ENCODE measurements at places on chromosomes 3 and 15. TPM values are rescaled to one million over a fixed set of nuclear protein-coding genes. Genes with fewer than 3 reads are reported as not detected.

- no peak for DNase-seq
Observed at GRCh38 chr3:36756269-36756668, 8.1 kb downstream of the DCLK3 start.

The TMCO5A gene
- total RNA-seq: not detected

- DNase-seq: no peak
Observed at GRCh38 chr3:4750306-4750968, 228.8 kb upstream of the BHLHE40 start.

The IL17RE gene
- total RNA-seq: 4.9 TPM

GRCh38 chr3:147618691-147619090, 209.5 kb downstream of the ZIC1 start:
- no peak for DNase-seq

GRCh38 chr3:121552379-121552778, 6.6 kb upstream of the POLQ start:
- no peak for DNase-seq

- no peak for DNase-seq
Observed at GRCh38 chr15:73142802-73143762, 90.8 kb downstream of the NEO1 start.

GRCh38 chr3:33047842-33048834, 48.8 kb downstream of the GLB1 start:
- no peak for DNase-seq

The ZBED2 gene
- total RNA-seq: not detected

GRCh38 chr15:30954674-30955073, 36.8 kb downstream of the MTMR10 start:
- no peak for DNase-seq

The ZPLD1 gene
- total RNA-seq: not detected

The ZNF620 gene
- total RNA-seq: 26.2 TPM

The SERINC4 gene
- 0.36 TPM for total RNA-seq

GRCh38 chr3:72312339-72312738, 527.4 kb upstream of the PROK2 start:
- DNase-seq: no peak

The IREB2 gene
- 87.4 TPM for total RNA-seq

GRCh38 chr15:85730001-85730820, 64.5 kb downstream of the KLHL25 start:
- DNase-seq: no peak

GRCh38 chr15:46091860-46092450, 457.1 kb downstream of the SQOR start:
- no peak for DNase-seq

DNA sequence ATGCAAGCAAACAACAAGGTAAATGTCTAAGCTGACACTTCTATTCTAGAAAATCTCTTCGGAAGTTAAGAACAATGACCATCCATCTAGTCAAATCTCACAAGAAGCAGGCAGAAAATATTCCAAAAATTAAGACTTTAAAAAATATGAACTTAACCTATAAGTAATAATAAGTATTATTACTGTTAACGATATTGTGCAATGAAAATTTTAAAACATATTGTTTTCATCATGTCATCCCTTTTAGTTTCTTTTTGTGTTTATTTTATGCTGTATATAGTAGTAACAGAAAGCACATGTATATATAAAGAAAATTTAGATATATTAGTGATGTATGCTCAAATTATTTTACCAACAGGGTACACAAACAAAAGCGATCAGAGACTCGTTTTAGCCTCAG, 4.1 kb downstream of the HDGFL3 start:
- DNase-seq: no peak

GRCh38 chr3:33128706-33129105, 14.9 kb downstream of the CRTAP start:
- no peak for DNase-seq

DNA sequence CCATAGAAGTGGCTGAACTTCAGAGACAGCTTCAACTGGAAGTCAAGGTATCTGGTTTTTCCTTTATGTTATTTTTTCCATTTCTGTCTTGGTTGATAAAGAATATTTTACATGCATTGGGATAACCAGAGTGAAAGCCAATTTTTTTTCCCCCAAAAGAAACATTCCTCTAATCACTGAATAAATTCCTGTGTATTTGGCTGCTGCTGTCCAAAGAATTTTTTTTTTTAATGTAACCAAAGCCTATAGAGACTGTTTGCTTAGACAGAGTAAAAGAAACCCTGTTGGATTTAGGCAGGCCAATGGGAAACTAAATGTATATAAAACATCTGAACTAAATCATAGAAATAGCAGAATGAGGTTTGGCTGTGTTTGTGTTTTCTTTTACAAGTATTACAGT, 75.2 kb downstream of the CGNL1 start:
- DNase-seq: no peak

- no peak for DNase-seq
Observed at GRCh38 chr15:81942655-81943195, 103.1 kb downstream of the MEX3B start.

The CCDC71 gene
- 28.6 TPM for total RNA-seq

GRCh38 chr3:159854500-159855124, 134.0 kb upstream of the IL12A start:
- DNase-seq: no peak

DNA sequence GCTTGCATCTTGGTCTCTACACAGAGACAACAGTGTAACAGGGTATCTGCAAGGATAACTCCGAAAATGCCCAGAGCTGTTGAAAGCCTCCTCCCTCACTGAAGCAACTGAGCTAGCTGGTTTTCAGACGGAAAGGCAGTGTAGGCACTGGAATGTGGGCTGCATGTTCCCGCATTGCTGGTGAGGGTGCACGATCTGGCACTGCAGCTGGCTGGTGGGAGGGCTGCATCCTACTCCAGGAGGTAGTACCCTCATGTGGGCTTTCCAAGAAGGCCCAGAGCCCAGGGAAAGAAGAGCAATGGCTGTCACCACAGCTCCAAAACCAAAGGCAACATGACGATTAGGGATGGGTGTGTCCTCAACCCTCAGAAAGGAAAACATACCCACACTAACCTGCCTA, 28.7 kb upstream of the RPS17 start:
- no peak for DNase-seq

DNA sequence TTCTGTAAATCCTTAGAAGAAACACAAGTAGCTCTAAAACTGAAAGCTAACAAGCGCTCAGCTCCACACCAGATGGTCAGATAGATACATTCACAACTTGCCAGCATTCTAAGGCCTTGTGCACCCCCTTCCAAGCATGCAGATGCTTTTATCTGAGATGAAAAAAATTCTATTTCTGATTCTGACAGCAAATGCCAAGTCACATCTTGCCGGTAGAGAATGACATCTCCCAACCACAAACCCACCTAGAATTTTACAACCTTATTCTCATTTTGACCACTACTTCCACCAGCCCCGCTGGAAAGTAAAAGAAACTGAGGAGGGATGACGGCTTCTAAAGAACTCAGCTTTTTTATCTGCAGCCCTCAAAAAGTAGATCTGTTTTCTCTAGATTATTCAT, 57.7 kb downstream of the SUMF1 start:
- no peak for DNase-seq

GRCh38 chr3:74537164-74537563, 77.3 kb downstream of the CNTN3 start:
- no peak for DNase-seq

The WNT7A gene
- not detected for total RNA-seq

- no peak for DNase-seq
Observed at GRCh38 chr3:22582266-22582665, 620.9 kb upstream of the UBE2E2 start.
